Stimulated activated CD4-positive, alpha-beta T cell treated with anti-CD3 and anti-CD28 coated beads, TNF-alpha, amount 100 ng/mL, for 1 hour (primary cell): ENCODE measurements at places on chromosomes 16 and 17.

DNA sequence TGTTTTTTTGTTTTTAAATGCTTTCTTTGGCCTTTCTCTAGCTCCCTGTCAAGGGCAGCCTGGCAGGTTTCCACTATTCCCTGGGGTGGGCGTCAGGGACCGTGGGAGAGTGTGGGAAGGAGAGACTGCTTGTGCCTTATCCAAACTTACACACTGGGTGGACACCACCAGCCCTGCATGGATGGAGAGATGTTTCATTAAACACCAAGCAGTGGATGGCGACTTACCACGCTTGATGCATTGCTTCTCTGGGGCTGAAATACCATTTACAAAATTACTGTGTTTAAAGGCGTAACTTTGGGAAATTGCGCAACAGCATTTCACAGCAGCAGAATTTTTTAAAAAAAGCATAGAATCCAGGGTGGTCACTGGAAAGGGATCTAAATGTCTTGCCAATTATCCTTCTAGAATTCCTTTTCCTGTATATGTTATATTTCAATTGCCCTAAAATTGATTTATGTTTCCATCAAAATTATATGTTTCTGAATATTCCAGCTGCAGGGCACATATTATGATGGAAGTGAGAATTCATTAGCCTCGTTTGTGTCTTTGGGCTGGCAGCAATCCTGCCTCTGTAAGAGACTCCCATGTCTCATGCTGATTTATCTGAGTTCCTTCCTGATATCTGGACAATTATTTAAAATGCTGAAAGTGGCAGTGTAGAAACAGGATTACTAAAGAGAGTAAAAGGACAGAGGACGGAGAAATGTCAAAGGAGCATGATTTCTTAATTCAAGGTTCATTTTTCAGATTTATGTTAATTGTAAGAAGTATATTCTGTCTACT, 247.3 kb downstream of the GRIN2A start:
- DNase-seq: no peak

DNA sequence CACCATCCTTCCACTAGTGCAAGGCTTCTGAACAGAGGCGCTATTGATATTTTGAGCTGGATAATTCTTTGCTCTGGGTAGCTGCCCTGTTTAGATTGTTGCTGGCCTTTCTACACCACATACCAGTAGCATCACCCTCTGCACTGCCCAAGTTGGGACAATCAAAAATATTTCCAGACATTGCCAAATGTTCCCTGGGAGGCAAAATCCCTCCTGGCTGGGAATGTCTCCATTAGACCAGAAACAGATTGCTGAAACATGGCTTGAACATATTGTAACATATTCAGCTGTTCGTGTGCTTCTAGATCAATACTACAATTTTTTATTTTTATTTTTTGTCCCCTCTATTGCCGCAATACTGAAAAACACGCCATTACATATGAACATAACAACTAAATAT, 174.6 kb downstream of the ABCA8 start:
- no peak for DNase-seq

GRCh38 chr16:59697761-59698160, 963.6 kb upstream of the GOT2 start:
- DNase-seq: no peak

DNA sequence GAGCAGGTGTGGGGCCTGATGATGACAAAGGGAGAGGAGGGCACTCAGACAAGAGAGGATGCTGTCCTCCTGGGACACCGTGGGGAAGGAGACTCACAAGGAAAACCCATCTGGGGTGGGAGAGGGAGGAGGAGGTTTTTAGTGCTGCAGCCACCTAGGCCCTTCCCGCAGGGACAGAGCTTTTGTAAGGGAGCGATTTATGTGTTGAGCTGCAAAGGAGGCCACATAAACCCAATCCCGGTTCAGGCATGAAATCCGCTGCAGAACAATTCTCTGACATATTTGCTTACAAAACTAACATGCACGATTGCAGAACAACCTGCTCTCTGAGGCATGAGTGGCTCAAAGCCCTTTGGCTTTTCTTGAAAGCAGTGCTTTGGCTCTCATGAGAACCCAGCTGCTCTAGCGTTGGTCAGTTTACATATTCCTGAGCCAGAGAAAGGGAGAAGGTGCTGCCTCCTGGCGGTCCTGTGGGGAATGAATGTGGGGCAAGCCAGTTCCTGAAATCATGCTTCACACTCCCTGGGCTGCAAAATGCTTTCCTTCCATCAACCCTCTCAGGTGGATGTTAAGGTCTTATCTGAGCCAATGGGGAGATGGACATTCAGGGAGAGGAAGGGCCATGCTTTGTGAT, 122.4 kb upstream of the NLRP1 start:
- peak; percentile 41 for DNase-seq

- DNase-seq: no peak
These were observed 3.4 kb upstream of the CSHL1 start for GRCh38 chr17:63914471-63914870.

- no peak for DNase-seq
These were observed 28.2 kb upstream of the ADGRG1 start for GRCh38 chr16:57600048-57600835.

GRCh38 chr17:4529533-4530152, 25.5 kb downstream of the MYBBP1A start:
- DNase-seq: no peak

- no peak for DNase-seq
These were observed 39.0 kb downstream of the HLF start for GRCh38 chr17:55303701-55304145.

DNA sequence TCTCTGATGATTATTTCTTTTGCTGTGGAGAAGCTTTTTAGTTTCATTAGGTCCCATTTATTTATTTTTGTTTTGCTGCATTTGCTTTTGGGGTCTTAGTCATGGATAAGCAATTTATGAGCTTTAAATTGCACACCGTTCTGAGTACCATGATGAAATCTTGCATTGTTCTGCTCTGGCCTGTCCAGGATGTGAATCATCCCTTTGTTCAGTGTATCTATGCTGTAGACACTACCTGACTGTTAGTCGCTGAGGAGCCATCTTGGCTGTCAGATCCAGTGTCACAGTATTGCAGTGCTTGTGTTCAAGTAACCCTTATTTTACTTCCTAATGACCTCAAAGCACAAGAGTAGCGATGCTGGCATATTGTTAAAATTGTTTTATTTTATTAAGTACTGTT, 218.0 kb upstream of the CNTNAP4 start:
- no peak for DNase-seq

DNA sequence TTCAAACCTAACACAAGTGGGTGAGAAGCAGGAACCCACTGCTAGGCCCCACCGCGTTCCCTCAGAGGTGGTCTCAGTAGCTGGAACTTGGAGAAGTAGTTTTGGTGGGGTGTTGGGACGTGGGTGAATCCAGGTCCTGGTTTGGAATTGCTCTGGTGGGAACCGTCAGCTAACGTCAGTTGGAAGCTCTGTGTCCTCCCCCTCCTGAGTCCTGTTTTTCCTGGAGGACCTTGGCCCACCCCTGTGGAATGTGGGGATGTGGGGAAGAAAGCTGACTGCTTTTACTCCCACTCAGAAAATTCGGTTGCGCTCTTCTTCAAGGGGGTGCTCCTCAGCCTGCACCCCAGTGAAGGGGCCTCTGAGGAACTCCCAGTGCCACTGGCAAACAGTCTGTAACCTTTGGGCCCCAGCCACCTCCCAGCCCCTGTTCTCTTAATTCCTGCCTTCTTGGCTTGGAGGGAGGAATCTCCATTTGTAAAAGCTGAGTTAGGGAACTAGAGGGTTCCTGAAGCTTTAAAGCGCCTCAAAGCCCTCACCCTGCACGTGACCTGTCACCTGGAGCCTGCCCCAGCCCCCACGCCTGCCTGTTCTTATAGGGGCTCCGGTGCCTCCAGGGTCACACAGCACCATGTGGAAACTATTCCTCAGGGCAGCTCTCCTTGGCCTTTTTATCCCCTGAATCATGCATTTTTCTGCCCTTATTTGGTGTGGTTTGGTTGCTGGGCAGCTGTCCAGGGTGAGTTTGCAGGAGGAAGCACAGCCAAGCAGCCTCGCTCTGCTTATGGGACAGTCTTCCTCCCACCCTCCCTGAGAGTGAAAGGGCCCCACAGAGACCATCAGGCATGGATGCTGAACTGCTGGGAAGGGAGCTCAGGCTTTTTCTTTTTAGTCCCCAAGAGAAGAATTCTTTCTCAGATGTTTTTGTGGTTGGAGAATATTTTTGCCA, 16.2 kb upstream of the NAGLU start:
- no peak for DNase-seq

DNA sequence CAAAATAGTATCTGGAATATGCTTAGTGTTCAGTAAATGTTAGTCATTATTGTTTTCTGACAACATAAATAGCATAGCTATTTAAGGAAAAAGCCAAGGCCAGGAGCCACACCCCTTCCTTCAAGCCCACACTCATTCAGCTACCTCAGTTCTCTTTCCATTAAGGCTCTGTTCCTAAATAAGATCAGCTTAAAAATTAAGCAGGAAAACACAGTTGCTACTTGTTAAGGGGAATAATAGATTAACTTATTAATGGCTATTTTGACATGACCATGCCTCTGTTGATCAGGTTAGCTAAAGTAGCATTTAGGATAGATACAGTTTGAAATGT, 158.1 kb downstream of the CHD9 start:
- no peak for DNase-seq

DNA sequence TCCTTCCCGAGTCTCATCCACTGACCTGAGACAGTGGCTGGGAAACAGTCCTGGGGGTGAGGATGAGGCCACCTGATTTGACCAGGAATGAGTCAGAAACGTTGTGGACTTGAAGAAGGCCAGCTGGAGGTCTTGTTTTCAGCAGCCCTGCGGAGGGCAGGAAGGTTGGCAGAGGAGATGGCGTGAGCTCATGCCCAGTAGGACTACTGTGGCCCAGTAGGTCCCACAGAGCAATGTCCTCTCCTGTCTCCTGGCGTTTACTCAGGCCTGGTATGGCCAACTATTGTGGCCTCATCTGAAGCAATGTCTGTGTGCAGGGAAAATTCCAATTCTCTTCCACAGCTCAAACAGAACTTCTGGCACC, 84.1 kb upstream of the DNAJA2 start:
- no peak for DNase-seq

DNA sequence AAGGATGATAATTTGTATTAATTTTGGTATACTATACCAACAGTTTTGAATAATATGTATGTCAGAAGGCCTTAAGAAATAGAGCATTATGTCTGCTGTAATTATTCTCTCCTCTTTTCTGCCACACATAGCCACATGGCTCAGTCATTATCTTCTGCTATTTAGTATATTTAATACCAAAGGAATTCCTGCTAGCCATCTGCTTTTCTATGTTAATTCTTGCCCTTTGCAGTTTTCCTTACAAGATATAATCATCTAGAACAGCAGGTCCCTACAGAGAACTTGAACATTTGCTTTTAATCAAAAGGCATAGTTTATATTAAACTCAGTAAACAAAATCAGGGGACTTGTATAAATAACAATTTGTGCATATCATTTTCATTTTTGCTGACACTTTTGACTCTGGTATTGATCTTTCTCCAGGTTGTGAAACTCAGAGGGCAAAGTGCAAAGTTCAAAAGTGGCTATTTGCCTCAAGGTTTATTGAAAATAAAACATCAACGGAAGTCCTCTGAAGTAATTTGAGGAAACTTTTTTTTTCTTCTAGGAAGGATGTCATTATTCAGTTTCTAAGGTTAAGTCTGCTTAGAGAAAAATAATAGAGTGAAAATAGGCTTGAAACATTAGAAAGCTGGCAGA, 702.0 kb downstream of the KCNJ2 start:
- DNase-seq: no peak

DNA sequence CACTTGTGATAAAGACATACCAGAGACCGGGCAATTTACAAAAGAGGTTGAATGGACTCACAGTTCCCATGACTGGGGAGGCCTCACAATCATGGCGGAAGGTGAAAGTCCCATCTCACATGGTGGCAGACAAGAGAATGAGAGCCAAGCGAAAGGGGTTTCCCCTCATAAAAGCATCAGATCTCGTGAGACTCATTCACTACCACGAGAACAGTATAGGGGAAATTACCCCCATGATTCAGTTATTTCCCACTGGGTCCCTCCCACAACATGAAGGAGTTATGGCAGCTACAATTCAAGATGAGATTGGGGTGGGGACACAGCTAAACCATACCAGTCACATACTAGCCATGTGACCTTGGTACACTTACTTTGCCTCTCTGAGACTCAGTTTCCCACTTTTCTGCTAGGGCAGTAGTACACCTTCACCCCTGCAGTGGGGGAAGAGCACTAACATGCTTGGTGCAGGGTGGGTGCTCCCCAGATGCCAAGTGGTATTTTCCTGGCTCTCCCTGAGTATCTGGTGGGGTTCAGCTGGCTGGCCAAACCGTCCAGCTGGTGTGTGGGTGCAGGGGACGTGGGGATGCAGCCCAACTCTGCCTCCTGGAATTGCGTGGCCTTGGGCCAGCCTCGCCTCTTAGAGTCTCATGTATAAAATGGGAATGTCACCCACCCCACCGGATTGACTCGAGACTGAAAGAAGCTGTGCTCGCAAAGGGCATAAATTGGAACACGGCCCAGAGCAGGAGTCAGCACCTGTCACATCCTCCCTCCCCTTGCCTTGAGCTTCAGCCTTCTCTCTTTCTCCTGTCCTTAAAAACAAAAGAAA, 364.1 kb downstream of the CPPED1 start:
- no peak for DNase-seq

- DNase-seq: no peak
These were observed 8.0 kb upstream of the GNAO1 start for GRCh38 chr16:56183266-56183665.

DNA sequence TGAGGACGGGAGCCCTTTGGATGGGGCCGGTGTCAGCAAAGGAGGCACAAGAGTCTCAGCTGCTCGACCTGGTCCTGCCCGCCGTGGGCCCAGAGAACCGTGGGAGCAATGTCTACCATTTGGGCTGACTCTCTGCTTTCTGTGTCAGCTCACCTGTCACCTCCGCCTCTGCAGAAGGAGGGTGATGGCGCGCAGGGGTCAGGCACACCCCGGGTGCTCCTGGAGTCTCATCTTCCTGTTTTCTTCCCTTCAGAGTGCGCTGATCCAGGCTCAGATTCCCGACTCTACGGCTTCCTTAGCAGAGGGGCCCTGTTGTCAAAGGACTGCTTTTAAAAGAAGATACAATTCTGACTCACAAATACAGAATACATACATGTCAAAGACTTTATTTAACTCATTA, 167.1 kb downstream of the BANP start:
- DNase-seq: no peak

- no peak for DNase-seq
These were observed 119.2 kb downstream of the XYLT1 start for GRCh38 chr16:17351441-17352035.

GRCh38 chr16:56353054-56353921, 72.1 kb downstream of the AMFR start:
- no peak for DNase-seq

- DNase-seq: no peak
These were observed 14.0 kb upstream of the CYB5B start for GRCh38 chr16:69410219-69410990.

- no peak for DNase-seq
These were observed 3.0 kb upstream of the KRT15 start for GRCh38 chr17:41521574-41522261.
